Activated CD8-positive, alpha-beta memory T cell treated with anti-CD3 and anti-CD28 coated beads, Interleukin-2, amount 50 U/mL, for 4 hours (primary cell): ENCODE measurements at places on chromosomes 1 and 21.

GRCh38 chr1:220353229-220354012, 81.2 kb upstream of the RAB3GAP2 start:
- DNase-seq = no peak

DNA sequence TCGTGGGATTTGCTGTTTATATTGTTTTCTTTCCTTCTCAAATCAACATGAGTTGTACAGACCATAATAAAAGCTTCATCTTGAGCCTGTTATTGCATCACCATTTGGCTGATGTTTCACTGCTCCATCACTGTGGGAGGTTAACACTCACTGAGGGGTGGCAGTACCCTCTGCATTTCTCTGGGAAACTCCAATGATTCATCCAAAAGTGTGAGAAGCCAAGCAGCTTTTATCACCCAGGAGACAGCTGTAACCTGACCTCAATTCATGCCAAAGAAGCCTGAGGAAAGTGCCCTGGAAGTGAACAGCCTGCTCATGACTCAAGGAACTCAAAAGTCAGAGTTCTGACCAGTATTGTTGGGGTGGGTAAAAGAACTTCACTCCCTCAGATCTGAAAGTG, 84.1 kb downstream of the GPR88 start:
- DNase-seq = no peak

GRCh38 chr21:33136847-33137502, 67.0 kb downstream of the OLIG1 start:
- no peak for DNase-seq

GRCh38 chr1:247576514-247576913, 11.6 kb upstream of the OR2G2 start:
- no peak for DNase-seq

DNA sequence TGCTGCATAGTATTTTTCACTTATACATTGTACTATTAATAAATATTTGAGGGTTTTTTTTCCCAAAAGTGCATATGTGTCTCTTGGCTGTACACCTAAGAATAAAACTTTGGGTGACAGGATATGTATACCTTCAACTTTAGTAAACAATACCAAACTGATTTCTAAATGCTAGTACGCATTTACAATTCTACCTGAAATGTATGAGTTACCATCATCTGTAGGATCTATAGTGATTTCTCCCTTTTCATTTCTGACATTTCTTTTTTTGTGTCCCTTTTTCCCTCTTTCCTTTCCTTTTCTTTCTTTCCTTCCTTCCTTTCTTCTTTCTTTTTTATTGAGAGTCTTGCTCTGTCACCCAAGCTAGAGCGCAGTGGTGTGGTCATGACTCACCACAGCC, 16.7 kb upstream of the BMP8B start:
- no peak for DNase-seq

DNA sequence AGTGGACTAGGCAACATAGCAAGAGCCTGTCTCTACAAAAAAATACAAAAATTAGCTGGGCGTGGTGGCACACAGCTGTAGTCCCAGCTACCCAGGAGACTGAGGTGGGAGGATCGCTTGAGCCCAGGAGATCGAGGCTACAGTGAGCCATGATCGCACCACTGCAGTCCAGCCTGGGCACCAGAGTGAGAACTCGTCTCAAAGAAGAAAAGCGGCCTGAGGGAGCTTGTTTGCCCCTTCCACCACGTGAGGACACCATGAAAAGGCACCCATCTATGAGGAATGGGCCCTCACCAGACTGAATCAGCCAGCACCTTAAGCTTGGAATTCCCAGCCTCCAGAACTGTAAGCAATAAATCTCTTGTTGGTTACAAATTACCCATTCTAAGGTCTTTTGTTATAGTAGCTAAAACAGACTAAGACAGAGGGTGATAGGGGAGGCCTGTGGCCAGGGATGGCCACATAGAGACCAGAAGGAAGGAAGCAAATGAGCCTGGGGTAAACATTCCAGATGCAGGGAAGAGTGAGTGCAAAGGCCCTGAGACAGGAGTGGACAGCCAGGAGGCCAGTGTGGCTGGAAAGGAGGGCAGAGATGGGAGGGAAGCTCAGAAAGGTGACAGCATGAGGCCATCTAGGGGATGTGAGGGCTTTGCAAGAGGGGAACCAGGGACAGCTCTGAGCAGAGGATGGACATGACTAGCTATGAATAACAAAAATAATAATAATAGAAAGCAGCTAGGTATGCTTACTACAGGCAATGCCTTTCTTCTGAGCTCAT, 120.1 kb downstream of the MATN1 start:
- DNase-seq = no peak

DNA sequence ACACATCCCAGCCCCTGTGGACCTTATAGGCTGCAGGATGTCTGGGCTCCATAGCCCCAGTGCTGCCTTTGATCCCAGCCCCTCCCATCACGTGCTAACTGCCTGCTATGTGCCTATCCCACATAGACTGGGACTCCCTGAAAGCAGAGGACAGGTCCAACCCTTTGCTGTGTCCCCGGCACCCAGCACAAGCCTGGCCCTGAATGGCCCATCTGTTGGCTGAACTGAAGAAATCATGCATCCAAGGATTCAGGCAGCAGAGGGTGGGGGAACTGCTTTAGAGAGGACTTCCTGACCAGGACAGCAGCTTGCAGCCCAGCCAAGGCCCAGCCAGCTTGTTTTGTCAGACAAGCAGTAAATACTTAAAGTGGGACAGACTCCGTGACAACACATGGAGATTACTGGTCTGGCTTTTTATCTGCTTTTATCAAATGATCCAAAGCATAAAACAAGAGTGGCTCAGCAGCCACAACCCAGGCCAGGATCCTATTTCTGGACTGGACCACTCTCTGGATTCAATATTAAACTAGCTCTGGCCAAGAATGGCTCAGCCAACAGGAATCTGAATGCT, 69.3 kb downstream of the GLIS1 start:
- no peak for DNase-seq

DNA sequence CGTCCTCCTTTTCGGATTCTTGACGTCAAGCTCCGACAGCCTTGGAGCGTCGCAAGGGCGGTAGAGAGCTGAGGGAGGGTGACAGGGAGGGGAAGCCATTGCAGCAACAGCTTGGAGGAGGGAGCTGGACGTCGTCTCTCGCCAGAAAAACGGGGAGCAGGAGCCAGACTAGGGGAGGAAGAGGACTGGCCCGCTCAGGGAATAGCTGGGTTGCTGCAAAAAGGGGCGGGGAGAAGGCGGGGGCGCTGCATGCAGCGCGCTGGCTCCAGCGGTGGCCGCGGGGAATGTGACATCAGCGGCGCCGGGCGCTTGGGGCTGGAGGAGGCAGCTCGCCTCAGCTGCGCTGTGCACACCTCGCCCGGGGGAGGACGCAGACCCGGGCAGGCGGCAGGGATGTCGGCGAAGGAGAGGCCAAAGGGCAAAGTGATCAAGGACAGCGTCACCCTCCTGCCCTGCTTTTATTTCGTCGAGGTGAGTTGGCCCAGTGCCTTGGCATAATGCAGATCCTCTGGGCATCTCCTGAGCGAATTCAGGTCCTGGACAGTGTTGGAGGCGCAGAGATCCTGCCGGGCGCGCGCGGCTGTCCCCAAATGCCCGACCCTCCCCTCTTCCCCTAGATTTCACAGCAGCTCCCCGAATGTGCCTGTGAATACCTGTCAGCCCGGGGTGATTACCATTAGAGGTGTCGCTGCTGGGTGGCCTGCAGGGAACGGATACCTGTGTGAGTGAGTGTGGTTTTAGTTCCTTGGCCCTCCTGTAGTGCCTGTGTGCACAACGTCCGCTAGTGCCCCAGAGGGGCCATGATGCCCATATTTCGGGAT, at the start of gene PLPPR4:
Gene PLPPR4 (plus strand): TSS at position 292 of the 821 bp plus-strand sequence. CDS start 102 bp downstream, at position 394.
- no peak for DNase-seq

GRCh38 chr1:24993871-24994580, 64.0 kb upstream of the RUNX3 start:
- no peak for DNase-seq

DNA sequence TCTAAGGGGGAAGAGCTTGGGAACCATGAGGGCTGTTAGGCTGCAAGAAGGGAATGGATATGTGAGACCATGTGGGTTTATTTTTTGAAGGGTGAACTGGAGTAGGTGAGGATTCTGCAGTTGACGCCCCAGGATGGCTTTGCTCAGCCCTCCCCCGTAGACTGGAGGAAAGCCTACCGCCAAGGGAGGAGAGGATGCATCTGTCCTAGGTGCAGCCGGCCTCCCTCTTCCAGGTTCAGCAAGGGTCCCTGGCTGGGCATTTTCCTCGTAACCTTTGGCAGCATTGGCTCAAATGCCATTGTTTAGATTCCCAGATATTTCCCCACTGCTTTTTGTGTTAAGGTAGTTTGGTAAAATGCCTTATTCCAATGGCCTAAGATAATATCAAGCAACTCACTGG, 16.6 kb downstream of the TFF3 start:
- no peak for DNase-seq

DNA sequence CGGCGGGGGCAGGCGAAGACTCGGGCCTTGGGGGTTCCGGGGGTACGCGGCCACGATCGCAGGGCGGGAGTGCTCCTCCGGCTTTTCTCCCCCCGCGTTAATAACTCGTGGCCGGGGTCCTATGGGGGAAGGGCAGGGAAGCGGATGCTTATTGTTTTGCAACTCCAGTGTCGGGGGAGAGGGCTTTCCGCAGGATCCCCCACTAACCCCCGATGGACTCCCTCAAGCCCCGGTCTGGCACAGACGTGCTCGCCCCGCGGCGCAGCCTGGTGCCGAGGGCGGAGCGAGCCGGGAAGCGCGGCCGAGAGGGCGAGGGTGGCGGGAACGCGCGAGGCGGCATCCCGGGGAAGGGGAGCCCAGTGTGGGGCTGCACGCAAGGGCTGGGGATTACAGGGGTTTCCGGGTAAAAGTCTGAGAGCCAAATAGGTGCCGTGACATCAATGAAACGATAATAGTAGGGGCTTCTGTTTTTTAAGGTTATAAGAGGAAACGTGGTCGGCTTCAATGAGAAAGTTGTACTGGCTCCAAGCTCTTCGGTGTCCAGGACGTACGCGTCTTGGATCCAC, 772 bp downstream of the UCK2 start:
- peak; percentile 54 for DNase-seq

- DNase-seq = no peak
Observed at GRCh38 chr1:11455967-11456570, 22.9 kb upstream of the DISP3 start.

- DNase-seq = no peak
Observed at GRCh38 chr1:64458915-64459314, 11.0 kb upstream of the CACHD1 start.

GRCh38 chr1:37793773-37794371, at the start of gene MANEAL:
MANEAL (plus strand) TSS chr1:37793847; CDS start chr1:37794183, 336 bp downstream.
- peak; percentile 31 for DNase-seq
